D341Med (cell line): ENCODE measurements at places on chromosomes 4 and X.

DNA sequence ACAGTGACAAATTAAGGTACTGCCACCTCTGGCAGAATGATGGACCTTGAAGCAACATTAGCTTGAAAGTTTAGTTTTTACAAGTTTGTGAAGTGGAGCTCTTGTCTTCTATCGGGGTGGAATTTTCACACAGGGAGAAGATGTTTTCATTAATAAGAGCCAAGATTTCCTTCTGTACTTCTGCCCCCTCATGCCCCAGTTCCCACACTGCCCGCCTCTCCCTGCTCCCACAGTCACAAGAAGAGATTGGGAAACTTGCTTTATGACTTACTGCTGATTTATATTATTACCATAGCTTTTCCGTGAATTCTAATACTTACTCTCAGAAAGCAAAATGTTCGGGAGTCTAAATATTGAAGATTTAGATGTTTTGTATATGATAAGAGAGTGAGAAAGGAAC lies 539.8 kb upstream of the ARX start:
- no peak for DNase-seq

GRCh38 chr4:74109870-74110605 lies 11.0 kb upstream of the CXCL2 start:
- DNase-seq = no peak

- no peak for DNase-seq
These were observed at the start of gene WAS for GRCh38 chrX:48683411-48683982. Gene WAS (plus strand): TSS chrX:48683799. CDS start chrX:48683854, 55 bp downstream.

GRCh38 chr4:161247831-161248230 lies 916.0 kb downstream of the FSTL5 start:
- no peak for DNase-seq

GRCh38 chr4:62250100-62250499 lies 1050.0 kb downstream of the ADGRL3 start:
- DNase-seq = no peak

GRCh38 chr4:30825008-30825770 lies 105.0 kb downstream of the PCDH7 start:
- no peak for DNase-seq

- DNase-seq = peak; percentile 37
These were observed 78.6 kb upstream of the FAM9A start for GRCh38 chrX:8879750-8880149.

- no peak for DNase-seq
These were observed 161.7 kb downstream of the DCHS2 start for GRCh38 chr4:154329939-154330338.

DNA sequence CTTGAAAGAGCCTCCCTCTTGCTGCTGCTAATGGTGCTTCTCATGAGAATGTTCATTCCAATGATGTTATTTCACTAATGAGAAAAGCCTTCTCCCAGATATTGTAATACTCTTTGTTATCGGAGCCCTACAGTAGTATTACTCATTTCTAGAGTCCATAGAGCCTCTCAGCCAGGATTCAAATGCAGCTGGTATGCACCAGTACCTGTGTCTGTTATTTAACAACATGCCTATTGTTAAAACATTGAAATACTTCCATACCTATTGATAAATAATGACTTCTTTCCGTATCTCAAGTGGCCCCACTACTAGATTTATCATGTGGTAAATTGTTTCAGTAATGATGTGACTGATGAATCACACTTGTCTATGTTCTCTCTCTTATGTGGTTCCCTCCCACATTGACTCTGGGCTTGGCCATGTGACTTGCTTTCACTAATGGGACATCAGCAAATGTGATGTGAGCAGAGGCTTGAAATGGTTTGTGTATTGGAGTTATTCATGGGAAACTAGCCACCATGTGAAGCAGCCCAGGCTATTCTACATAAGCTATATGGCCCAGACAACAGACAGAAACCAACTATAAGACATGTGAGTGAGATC lies 207.6 kb downstream of the THOC2 start:
- DNase-seq = no peak

DNA sequence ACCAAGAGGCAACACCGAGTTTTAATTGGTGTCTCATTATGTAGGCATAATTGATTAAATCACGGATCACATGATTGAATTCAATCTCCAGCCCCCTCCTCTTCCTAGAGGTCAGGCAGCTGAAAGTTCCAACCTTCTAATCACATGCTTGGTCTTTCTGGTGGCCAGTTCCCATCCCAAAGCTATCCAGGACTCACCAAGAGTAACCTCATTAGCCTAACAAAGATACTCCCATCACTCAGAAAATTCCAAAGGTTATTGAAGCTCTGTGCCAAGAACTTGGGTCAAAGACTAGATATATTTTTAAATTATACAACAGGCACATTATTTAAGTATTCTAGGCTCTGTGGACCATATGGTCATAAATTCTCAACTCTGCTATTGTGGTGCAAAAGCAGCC lies 65.1 kb downstream of the SLC10A7 start:
- DNase-seq = no peak
